Posterior cingulate gyrus (tissue), 11 donors: ENCODE measurements at places on chromosomes 6 and 20.

DNA sequence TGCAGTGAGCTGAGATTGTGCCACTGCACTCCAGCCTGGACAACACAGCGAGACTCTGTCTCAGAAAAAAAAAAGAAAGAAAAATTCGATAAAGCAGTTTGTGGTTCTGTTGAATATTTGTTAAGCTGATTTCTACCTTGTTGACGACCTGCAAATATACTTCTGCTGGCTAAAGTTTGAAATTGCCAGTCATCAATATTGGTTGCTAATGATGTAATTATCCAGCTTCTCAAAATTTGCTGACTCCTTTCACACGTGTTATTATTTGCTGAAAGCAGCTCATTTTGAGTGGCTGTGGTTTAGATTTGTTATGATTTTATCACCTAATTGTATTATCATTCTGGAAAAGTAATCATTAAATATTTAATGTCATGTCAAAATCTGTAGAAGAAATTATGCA lies 774.3 kb downstream of the QKI start:
- no peak for DNase-seq

GRCh38 chr20:11429168-11429567 lies 488.5 kb upstream of the BTBD3 start:
- DNase-seq, result no peak

DNA sequence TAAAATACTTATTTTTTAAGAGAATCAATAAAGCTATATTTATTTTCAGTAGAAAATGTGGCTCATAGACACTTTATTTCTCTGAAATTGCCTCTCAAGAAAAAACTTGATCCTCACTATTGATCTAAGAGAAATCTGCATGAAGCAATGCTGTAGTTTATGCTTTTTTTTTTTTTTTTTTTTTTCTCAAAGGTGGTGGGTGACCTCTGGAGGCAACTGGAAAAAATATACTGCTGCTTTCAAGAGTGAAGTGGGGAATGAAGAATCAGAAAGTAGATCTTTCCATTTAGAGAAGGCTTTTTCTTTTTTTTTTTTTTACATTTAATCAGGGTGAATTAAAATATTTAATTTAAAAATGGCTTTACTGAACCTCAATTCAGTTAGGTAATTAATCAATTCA lies 169.3 kb downstream of the SLC16A10 start:
- DNase-seq, result no peak

GRCh38 chr6:37141281-37142049 lies 28.5 kb upstream of the PIM1 start:
- DNase-seq, result no peak

DNA sequence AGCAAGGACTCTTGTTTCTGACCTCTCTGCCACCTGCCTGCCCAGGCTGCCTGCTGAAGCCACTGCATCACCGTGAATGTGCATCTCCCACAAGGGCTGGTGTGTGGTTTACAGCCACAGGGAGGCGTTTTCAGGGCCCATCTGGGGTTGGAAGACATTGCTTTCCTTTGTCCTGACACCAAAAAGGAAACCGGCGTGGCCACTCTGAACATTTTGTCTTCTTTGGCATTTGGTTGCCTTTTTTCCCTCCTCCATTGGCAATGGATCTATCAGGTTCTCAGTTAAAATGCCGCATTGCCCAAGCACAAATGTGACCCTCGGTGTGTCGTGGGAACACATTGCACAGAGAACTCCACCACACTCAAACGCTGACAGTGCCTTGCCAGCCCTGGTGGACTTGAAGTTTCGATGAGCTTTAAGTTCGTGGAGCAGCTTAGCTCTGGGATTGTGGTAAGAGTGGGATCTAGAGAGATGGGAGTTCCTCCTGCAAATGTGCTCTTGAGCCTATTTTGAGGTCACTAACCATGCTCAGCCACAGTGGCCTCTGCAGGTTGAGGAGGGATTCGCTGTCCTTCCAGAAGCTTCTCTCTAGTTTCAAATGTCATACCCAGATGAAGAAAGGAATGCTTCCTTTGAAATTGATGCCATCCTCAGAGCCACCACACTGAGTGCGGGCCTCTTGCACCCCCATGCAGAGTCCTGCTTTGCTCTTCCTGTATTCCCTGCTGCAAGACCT lies 14.8 kb upstream of the PCK1 start:
- no peak for DNase-seq

GRCh38 chr20:20373091-20373571 lies 5.2 kb downstream of the INSM1 start:
- DNase-seq, result no peak
